ENCODE measurements at places on chromosomes 12 and 14. TPM values are rescaled to one million over a fixed set of nuclear protein-coding genes. Genes with fewer than 3 reads are reported as not detected.

The B3GNT4 gene
- 8.3 TPM for total RNA-seq

The GRIN2B gene
- total RNA-seq = 44.9 TPM

The RNASE7 gene
- total RNA-seq = not detected

The NANOG gene
- total RNA-seq = 0.27 TPM

The TAS2R9 gene
- total RNA-seq = 1.7 TPM

The RIC8B gene
- 38.2 TPM for total RNA-seq

The FAM90A1 gene
- total RNA-seq = 0.09 TPM

- no peak for DNase-seq
These were observed 9.4 kb downstream of the DEGS2 start for GRCh38 chr14:100149851-100150611.

GRCh38 chr14:105480199-105480746, 5.7 kb downstream of the CRIP2 start:
- no peak for DNase-seq

DNA sequence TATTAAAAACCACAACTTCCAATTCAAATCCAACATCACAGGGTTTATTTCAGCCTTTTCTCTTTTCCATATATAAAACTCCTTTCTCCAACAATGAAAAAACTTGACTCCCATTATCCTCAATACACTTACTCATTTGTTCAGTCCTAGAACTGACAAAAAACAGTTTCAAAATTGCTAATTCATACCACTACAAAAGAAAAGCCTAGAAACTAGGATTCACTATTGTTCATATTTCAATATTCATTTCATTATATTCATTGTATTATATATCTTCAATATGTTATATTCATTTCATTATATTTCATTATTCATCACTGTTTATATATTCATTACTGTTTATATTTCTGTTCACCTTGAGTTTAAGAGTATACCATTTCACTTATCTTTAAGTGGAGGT, 85.8 kb downstream of the NUMB start:
- DNase-seq = no peak

- DNase-seq = peak; percentile 74
These were observed 77.9 kb downstream of the SPTB start for GRCh38 chr14:64801800-64802199.

GRCh38 chr12:18703321-18703720, 34.5 kb downstream of the PLCZ1 start:
- no peak for DNase-seq

GRCh38 chr14:24794644-24795305, 160.8 kb upstream of the GZMB start:
- DNase-seq = peak; percentile 29

- peak; percentile 58 for DNase-seq
These were observed 544 bp downstream of the ABCD4 start for GRCh38 chr14:74302152-74302628.

DNA sequence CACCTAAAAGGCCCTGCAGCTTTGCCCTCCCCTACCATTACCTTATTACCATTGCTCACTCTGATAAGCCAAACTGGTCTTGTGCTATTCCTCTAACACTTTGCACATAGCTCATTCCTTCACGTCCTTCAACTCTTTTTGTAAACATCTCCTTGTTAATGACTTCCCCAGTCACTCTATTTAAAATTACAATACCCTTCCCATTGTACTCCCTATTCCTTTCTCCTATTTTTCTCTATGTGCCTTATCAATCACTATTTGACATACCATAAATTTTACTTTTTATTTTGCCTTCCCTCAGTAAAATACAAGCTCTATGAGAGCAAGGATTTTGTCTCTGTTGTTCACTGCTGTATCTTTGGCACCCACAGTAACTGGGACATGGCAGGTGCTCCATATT, 5.4 kb downstream of the SARNP start:
- DNase-seq = no peak

GRCh38 chr14:22535126-22535525, 53.9 kb downstream of the DAD1 start:
- no peak for DNase-seq

DNA sequence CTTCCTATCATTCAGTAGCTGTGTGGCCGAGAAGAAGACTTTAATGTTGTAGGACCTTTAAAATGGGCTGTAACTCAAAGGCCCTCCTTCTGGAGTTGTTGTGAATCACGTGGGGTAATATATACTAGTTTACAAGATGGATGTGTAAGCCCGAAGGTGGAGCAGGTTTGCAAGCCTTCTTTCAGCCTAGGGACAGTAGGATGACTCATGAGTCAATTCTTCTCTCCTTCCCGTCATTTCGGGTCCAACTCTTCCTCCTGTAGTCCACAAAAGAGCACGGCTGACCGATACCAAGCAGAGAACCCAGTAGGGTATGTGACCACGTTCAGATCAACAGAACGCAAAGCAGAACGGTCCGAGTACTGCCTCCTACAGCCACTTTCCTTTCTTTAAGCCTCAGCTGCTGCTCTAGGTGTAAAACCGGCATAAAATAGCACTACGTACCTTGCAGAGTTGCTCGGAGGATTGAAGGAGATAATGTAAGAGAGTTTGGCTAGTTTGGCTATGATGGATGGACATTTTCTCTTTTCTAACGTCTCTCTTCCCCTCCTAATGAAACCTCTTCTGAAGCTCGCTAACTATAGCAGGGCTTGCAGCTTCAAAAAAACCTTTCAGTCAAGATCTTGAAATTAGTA, 1.3 kb upstream of the RASSF3 start:
- no peak for DNase-seq

DNA sequence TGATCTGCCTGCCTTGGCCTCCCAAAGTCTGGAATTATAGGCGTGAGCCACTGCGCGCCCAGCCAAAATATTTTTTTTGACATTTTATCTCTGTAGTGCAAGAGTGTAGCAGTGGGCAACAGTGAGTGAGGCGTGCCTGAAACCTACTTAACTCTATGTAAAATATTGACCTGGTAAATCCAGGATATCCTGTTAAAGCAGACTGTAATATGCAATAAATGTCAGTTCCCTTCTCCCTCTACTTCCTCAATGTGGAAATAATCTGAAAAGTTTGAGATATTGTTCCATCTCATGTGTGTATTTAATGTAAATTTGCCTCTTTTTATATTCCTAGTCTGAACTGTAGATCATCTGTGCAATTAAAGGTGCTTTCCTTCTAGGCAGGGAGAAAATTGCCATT, 9.5 kb upstream of the CDK17 start:
- DNase-seq = no peak

- no peak for DNase-seq
These were observed 207.0 kb upstream of the GARIN2 start for GRCh38 chr14:66982247-66982646.

DNA sequence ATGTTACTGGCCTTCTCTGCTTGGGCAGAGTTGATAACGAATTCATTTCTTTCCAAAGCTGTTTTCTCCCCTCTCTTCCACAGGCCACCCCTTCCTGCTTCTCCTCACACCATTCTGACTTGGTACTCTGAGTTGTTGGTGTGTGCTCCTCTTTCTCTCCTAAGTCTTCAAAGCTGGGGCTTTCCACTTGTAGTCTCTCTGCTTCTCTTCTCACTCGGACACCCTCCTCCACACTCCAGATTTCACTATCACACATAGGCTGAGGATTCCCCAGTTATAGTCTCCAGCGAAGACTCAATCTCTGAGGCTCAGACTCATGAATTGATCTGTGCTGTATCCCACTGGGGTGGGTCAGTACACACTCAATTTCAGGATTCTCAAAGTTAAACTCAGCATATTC, 201.0 kb downstream of the SSPN start:
- no peak for DNase-seq

DNA sequence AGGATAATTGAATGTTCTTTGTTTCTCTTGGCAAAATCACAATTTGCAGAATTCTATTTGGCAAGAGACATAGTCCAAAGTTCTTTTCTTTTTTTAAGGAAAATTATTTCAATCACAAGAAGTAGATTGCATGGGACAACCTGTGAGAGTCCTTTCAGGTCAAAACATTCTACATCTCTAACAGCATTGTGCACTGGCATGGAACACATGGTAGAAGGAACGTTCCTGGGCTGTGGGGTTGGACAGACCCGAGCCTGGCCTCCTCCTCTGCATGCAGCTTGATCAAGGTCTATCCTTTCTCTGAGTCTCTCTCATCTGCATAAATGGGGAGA, 88.6 kb upstream of the CPSF6 start:
- no peak for DNase-seq
